ENCODE measurements at places on chromosomes 16 and 17.

- DNase-seq, result no peak
These were observed 23.8 kb downstream of the LDHD start for GRCh38 chr16:75092777-75093176.

GRCh38 chr16:27346819-27347218, 33.0 kb downstream of the IL4R start:
- no peak for DNase-seq

DNA sequence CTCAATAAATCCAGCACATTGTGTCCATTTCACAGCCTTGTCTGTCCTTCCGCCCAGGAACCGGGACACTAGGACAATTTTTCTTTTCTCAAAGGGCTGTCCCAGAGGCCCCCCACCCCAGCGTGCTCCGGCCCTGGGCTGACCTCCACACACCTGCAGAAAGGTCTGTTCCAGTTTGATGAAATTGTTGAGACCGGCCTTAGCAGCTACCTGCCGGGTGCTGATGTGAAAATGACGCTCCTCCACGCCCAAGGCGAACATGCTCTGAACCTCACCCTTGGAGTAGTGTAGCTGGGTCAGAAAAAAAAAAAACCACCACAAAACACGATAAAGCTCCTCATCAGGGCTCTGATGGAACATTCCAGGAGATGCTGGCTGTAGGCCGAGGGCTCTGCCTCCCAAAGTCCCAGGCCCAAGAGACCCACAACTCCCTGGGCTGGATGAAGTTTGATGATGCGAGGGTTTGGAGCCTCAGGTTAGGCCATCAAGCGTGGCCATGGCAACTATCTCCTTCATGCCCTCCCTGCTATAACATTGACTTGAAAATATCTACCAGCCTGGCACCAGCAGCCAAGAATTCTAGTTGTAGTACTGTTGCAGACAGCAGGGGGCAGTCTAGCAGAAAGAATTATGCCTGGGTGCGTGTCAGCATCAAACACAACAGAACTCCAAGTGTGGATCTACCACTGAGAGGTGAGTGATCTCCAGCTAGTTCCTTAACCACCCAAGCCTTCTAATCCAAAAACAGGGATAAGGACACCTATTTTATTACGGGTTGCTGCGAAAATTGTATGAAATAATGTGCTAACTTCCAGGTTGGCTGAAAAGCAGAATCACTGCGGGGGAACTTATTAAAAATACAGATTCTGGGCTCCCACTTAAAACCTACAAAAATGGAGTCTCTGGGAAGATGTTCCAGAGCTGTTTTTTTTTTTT, 62.1 kb downstream of the RMI2 start:
- no peak for DNase-seq

DNA sequence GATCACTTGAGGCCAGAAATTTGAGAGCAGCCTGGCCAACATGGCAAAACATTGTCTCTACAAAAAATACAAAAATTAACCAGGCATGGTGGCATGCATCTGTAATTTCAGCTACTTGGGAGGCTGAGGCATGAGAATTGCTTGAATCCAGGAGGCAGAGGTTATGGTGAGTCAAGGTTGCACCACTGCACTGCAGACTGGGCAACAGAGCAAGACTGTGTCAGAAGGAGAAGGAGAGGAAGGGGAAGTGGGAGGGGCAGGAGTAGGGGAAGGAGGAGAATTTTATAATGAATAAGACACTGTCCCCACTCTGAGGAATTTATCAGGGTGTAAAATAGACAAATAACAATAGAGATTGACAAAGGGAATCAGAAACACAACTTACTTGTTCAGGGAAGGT, 440.6 kb upstream of the DYNLRB2 start:
- no peak for DNase-seq

DNA sequence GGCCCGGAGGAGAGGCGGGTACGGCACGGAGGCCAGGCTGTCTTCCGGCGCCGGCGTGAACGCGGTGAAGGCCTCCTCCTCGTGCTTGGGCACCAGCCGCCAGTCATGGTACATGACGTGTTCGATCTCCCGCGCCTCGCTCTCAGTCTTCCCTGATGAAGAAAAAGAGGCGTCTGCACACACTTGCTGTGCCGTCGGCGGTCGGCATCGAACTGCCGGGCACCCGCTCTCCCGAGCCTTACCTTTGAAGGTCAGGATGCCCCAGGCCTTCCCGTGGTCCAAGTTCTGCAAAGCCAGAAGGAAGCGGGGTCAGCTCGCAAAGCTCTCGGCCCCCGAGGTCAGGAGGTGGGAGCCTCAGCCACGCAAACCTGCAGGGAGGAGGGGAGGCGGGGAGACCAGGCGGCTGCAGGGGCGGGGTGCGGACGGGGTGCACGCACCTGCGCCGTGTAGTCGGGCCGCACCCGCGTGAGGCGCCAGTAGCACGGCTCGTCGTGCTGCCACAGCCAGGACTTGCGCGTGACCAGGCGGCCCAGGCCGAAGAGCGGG, at the start of gene EME2:
TSS of gene EME2 (plus strand) at position 449 of the 546 bp plus-strand sequence. CDS start 418 bp downstream, outside the sequence.
- no peak for DNase-seq
